ENCODE measurements at places on chromosomes 4 and X. TPM values are rescaled to one million over a fixed set of nuclear protein-coding genes. Genes with fewer than 3 reads are reported as not detected.

CCDC158 gene
- total RNA-seq = 0.32 TPM

MAGEA6 gene
- total RNA-seq = not detected

RHOXF1 gene
- not detected for total RNA-seq

SPP1 gene
- 58.7 TPM for total RNA-seq

TMSB15A gene
- 0.43 TPM for total RNA-seq

NEUROG2 gene
- not detected for total RNA-seq

Data from psoas muscle (tissue), 8 donors.